Esophagus (tissue), 2 donors: ENCODE measurements at places on chromosomes 13 and 19. TPM values are rescaled to one million over a fixed set of nuclear protein-coding genes. Genes with fewer than 3 reads are reported as not detected.

GGN gene
- 0.12 TPM for polyA plus RNA-seq

PSG3 gene
- polyA plus RNA-seq, result not detected

APLP1 gene
- 1.4 TPM for polyA plus RNA-seq

ZNF554 gene
- polyA plus RNA-seq, result 4.9 TPM

FXYD3 gene
- 630 TPM for polyA plus RNA-seq

IRF3 gene
- 75.0 TPM for polyA plus RNA-seq

AP1M2 gene
- polyA plus RNA-seq, result 54.2 TPM

RFXAP gene
- 1.4 TPM for polyA plus RNA-seq

NKPD1 gene
- 1.3 TPM for polyA plus RNA-seq

ZNF836 gene
- polyA plus RNA-seq, result 4.4 TPM

LIM2 gene
- not detected for polyA plus RNA-seq

SIGLEC8 gene
- 0.16 TPM for polyA plus RNA-seq

HPN gene
- 0.04 TPM for polyA plus RNA-seq

TMPRSS9 gene
- polyA plus RNA-seq, result 0.04 TPM

VSIG10L gene
- polyA plus RNA-seq, result 227 TPM

SHISA2 gene
- 0.06 TPM for polyA plus RNA-seq

C1QTNF9 gene
- polyA plus RNA-seq, result 0.14 TPM

ACP7 gene
- 1.6 TPM for polyA plus RNA-seq

NDUFA13 gene
- 273 TPM for polyA plus RNA-seq

FLT1 gene
- polyA plus RNA-seq, result 1.2 TPM

NHLRC3 gene
- polyA plus RNA-seq, result 4.3 TPM

LRRC8E gene
- 4.7 TPM for polyA plus RNA-seq

FLT3 gene
- polyA plus RNA-seq, result 0.08 TPM

ADGRE3 gene
- polyA plus RNA-seq, result not detected

LILRB3 gene
- polyA plus RNA-seq, result 0.75 TPM

CRTC1 gene
- 2.1 TPM for polyA plus RNA-seq

JAK3 gene
- polyA plus RNA-seq, result 2.5 TPM

C2CD4C gene
- 0.43 TPM for polyA plus RNA-seq

NCAN gene
- polyA plus RNA-seq, result 0.01 TPM

STXBP2 gene
- 73.2 TPM for polyA plus RNA-seq

SLC10A2 gene
- not detected for polyA plus RNA-seq

CGB2 gene
- polyA plus RNA-seq, result not detected

SIAH3 gene
- 0.01 TPM for polyA plus RNA-seq

LSR gene
- polyA plus RNA-seq, result 63.5 TPM

CLEC4G gene
- not detected for polyA plus RNA-seq

TUBA3C gene
- not detected for polyA plus RNA-seq

BRCA2 gene
- polyA plus RNA-seq, result 0.71 TPM

PABPC3 gene
- 0.20 TPM for polyA plus RNA-seq
